ENCODE measurements at places on chromosomes 5 and 9.

DNA sequence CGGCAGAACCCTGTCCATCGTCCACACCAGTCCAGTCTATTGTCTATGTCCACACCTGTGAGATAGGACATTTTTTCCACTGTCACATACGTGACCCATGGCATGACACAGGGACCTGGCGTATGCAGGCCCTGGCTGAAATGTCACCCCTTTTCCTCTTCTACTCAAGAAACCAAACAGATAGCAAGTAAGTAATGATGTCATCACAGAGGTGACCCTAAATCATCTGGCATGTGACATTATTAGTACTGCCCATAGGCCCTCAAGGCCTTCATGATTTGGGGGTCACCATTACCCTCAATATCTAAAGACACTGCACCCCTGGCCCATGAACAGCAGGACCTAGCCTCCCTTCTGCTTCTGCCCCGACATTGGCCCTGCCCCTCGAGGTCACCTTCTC, 88.3 kb downstream of the LHX2 start:
- no peak for DNase-seq

GRCh38 chr9:137465720-137466388, 6.7 kb upstream of the NSMF start:
- DNase-seq, result no peak

DNA sequence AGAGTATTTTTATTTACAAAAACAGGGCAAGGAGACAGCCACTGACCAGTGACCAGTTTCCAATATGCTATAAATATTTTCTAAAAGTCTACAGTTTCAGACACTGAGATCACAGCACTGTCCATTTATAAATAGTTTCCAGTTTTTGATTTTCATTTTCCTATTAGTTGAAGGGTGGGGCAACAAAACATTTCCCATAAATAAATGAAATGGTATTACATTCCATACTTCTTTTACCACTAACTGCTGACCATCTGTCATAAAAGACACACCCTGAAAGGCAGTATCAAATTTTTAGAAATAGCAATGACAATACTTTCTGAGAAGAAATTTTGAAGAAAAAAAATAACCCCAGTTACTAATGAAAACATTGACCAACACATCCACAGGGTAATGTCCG, 126.7 kb downstream of the ARSB start:
- peak; percentile 35 for DNase-seq

DNA sequence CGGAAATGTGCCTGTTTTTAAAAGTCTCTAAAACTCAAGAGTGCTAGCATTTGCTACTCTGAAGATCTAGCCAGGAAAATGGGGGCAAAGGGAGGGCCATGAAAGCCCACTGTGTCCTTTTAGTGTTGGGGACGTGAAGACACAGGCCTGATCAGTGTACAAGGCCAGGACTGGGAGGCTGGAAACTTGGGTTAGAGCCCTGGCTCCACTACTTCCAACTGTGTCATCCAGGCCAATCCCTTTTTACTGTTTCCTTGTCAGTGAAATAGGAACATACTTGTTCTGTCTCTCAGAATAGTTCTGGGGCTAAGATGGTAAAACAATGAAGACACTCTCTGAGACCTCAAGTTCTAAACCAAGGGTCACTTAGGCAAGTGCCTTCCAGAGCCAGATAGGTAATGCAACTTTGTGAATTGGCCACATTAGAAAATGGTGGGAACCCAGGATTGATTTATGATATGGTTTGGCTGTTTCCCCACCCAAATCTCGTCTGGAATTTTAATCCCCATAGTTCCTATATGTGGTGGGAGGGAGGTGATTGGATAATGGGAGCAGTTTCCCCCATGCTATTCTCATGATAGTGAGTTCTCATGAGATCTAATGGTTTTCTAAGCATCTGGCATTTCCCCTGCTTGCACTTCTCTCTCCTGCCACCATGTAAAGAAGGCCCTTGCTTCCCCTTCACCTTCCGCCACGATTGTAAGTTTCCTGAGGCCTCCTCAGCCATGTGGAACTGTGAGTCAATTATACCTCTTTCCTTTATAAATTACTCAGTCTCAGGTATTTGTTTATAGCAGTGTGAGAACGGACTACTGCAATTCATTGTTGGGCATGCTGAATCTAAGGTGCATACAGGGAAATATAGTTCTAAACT, 30.4 kb upstream of the B4GALT1 start:
- peak; percentile 25 for DNase-seq

- DNase-seq, result no peak
Measured at GRCh38 chr9:27451207-27451797, 72.8 kb upstream of the IFNK start.

GRCh38 chr9:69877852-69878514, 57.4 kb downstream of the CFAP95 start:
- peak; percentile 57 for DNase-seq

DNA sequence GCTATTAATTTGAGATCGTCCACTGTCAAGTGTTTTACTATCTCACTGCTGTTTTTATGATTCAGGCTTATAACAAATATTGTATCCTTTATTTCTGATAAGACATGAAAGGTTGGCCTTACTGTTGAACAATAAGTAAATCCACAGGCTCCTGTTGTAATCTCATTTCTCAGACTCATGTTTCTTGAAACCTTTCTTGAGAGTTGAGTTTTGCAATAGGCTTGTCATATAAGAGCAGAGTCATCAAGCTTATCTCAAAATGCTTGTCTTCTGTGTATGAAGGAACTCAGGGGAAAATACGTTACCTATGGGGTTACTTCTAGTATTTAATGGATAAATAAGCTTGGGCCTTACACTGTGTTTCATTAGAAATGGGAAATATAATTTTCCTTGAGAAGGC, 9.2 kb upstream of the TLX3 start:
- DNase-seq, result no peak

GRCh38 chr9:4393806-4394523, 94.1 kb upstream of the GLIS3 start:
- no peak for DNase-seq

- DNase-seq, result no peak
Measured at GRCh38 chr5:91269198-91269597, 113.9 kb downstream of the ARRDC3 start.

- no peak for DNase-seq
Measured at GRCh38 chr9:135214054-135214640, 126.7 kb downstream of the OLFM1 start.

- DNase-seq, result no peak
Measured at GRCh38 chr5:142979636-142980035, 209.5 kb downstream of the ARHGAP26 start.

GRCh38 chr9:114384836-114385396, 2.9 kb downstream of the AKNA start:
- DNase-seq, result no peak

- DNase-seq, result peak; percentile 67
Measured at GRCh38 chr9:130995086-130996011, 13.6 kb upstream of the LAMC3 start.

GRCh38 chr5:115452536-115453235, 91.9 kb downstream of the FEM1C start:
- DNase-seq, result peak; percentile 53

GRCh38 chr5:170773024-170773985, 10.2 kb upstream of the GABRP start:
- DNase-seq, result no peak

- no peak for DNase-seq
Measured at GRCh38 chr5:71790433-71790832, 71.4 kb downstream of the CARTPT start.
